NCI-H1417 treated with DMSO at 0.1 percent for 48 hours (cell line): ENCODE measurements at places on chromosomes 1 and 21.

- DNase-seq = no peak
These were observed 496.1 kb downstream of the PTPRU start for GRCh38 chr1:29732453-29732852.

- no peak for DNase-seq
These were observed at the start of gene SELE for GRCh38 chr1:169733924-169734323. SELE (minus strand) TSS chr1:169734079; CDS start chr1:169733612, 467 bp downstream.

- DNase-seq = no peak
These were observed 24.8 kb downstream of the RNF19B start for GRCh38 chr1:32939655-32940371.

DNA sequence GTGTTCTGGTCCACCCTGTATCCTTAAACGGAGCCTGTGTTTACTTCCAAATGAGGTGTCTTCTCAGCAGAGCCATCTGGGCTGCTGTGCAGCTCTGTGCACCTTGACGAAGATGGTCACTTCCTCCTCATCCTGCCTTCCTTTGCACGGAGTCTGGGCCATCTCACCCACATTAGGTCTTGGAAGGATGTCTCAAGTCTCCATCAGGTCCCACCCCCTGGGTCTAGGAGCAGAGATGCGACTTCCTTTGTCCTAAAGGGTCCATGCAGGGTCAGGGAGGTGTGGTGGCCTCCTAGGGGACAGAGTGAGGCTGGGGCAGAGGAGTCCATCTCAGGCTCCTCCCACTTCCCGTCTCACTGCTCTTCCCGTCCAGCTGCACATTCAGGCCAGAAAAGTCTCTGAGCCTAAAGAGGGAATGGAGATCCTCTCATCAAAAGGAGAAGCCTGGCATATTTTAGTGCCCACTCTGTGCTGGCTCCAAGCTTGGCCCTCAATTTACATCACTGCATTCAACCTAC, 209.2 kb downstream of the MATN1 start:
- no peak for DNase-seq

DNA sequence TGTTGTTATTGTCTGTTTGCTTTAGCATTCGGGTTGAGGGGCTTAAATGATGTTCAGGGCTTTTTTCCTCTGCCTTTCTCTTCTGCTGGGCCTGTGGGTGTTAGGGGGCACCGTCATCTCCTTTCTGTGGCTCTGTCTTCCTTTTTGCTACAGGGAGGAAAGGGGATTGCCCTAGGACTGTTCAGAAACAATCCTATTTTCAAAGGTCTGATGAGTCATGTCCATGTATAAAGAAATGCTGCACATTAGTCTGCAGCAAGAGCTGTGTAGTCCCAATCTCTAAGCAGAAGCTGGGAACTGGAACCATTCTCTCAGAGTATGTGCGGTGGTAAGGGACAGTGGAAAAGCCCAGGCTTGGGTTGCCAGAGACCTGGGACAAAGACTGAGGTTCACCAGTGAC, 462.3 kb downstream of the OMA1 start:
- DNase-seq = no peak
